A375 (cell line): ENCODE measurements at places on chromosomes 3 and 15. TPM values are rescaled to one million over a fixed set of nuclear protein-coding genes. Genes with fewer than 3 reads are reported as not detected.

Gene TERC
- total RNA-seq, result 10.9 and 21.8 TPM in 2 replicates

Gene ZNF80
- not detected in 2 replicates for total RNA-seq

Gene TLNRD1
- 13.9 and 15.0 TPM in 2 replicates for total RNA-seq

Gene MESP2
- total RNA-seq, result 0.74 and 0.98 TPM in 2 replicates

Gene SEMA6D
- total RNA-seq, result 0.60 and 0.64 TPM in 2 replicates

Gene CMTM7
- total RNA-seq, result 106 and 147 TPM in 2 replicates

Gene C3orf85
- not detected in 2 replicates for total RNA-seq

Gene ATP10A
- total RNA-seq, result 9.6 and 10.7 TPM in 2 replicates

Gene ARRDC4
- 5.0 and 5.5 TPM in 2 replicates for total RNA-seq

Gene MANF
- 120 and 155 TPM in 2 replicates for total RNA-seq

Gene HRG
- total RNA-seq, result not detected in 2 replicates

Gene PYGO1
- 3.0 and 4.8 TPM in 2 replicates for total RNA-seq

Gene LRRN1
- not detected in 2 replicates for total RNA-seq

Gene NPAP1
- under 0.01 TPM in 1 of 2 replicates, not detected in the other for total RNA-seq

Gene ITIH1
- not detected in 2 replicates for total RNA-seq

Gene RPUSD2
- total RNA-seq, result 28.7 and 32.2 TPM in 2 replicates

Gene CP
- total RNA-seq, result not detected in 2 replicates

Gene ERICH6
- not detected in 2 replicates for total RNA-seq

Gene HACD3
- total RNA-seq, result 71.4 and 72.0 TPM in 2 replicates

Gene CCR1
- 0.03 TPM in 1 of 2 replicates, not detected in the other for total RNA-seq

Gene AMIGO3
- total RNA-seq, result 4.3 and 4.4 TPM in 2 replicates

Gene OR5K2
- not detected in 2 replicates for total RNA-seq

Gene SPINK8
- total RNA-seq, result not detected in 2 replicates

Gene CELSR3
- total RNA-seq, result 7.3 and 7.9 TPM in 2 replicates

Gene WDR49
- not detected in 2 replicates for total RNA-seq

Gene IGDCC3
- 0.08 TPM in 1 of 2 replicates, not detected in the other for total RNA-seq

Gene GUCA1C
- total RNA-seq, result not detected in 2 replicates

Gene ZNF620
- 1.2 and 1.8 TPM in 2 replicates for total RNA-seq

Gene IL5RA
- not detected in 2 replicates for total RNA-seq

Gene CGNL1
- total RNA-seq, result 0.08 TPM in 2 replicates

Gene BFSP2
- 0.27 TPM in 1 of 2 replicates, not detected in the other for total RNA-seq

Gene RAD51
- 28.1 and 29.8 TPM in 2 replicates for total RNA-seq

Gene TMEM212
- total RNA-seq, result 0.13 TPM in 1 of 2 replicates, not detected in the other

Gene TMC3
- total RNA-seq, result not detected in 2 replicates

Gene SNTN
- total RNA-seq, result not detected in 2 replicates
